Left cardiac atrium (tissue), 4 donors: ENCODE measurements at places on chromosomes 2 and 18. TPM values are rescaled to one million over a fixed set of nuclear protein-coding genes. Genes with fewer than 3 reads are reported as not detected.

GRCh38 chr2:2919026-2919425 is 458.6 kb downstream of the EIPR1 start:
- no peak for DNase-seq

- DNase-seq = no peak
Measured at GRCh38 chr18:28284132-28284531, 107.2 kb upstream of the CDH2 start.

DNA sequence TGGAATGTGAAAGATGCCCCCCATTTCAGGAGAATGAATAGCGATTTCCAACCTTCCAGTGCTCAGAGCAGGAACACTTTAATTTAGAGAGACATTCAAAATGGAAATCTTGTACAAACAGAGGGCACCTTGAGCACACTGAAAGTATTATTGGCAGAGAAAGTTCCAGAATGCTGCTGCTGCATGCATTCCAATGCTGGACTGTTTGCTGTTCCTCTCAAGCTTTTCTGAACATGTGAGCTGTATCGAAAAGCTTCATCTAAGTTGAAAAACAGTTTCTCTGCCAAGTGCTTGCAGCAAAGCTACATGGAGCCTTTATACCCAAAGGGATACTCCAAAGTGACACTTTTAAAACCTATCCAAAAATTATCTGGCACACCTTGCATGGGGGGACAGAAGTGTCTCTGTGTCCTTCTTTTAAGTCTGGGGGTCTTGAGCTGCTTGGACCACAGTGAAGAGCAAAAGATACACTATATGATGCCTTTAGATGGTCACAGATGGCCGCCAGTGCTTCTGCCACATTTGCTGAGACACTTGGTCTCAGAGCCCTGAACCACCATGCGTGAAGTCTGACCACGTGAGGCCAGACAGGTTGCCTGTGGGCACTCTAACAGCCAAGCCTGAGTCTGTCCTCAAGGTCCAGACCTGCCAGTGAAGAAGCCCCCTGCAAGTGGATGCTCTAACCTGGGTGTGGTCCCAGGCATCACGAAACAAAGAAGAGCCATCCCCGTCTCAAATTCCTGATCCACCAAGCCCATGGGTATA is 18.8 kb downstream of the UXS1 start:
- DNase-seq = no peak

- DNase-seq = no peak
Measured at GRCh38 chr2:153536115-153536514, 57.6 kb upstream of the RPRM start.

DNA sequence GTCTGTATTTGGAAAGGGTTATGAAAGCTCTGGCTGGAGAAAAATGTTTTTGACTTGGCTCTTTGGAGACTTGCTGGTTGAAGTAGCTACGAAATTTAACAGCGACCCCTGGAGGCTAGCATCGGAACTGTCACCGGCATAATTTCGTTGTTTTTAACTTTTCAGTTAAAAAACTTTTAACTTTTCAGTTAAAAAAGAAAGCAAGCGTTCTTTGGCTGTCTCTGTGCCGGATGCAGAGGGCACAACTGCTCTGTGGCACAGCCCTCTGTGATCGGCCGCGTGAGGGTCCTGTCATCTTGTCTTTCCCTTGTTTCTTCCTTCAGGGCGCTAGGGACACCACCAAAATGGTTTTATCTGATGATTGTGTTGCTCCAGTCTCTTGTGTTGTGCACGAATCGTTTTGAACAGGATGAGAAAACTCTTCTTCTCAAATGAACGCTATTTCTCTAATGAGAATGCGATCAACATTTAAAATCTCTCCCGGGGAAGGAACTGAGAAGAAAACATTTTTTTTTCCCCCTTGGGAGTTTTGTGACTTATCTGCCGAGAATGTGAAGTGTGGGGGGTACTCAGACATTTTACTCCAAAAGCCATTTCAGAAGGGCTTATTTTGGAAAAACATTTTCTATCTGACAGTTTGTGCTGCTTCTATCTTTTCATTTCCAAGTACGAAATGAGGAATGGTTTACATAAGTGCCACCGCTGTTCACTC is 57.1 kb downstream of the ADCYAP1 start:
- peak; percentile 25 for DNase-seq

DNA sequence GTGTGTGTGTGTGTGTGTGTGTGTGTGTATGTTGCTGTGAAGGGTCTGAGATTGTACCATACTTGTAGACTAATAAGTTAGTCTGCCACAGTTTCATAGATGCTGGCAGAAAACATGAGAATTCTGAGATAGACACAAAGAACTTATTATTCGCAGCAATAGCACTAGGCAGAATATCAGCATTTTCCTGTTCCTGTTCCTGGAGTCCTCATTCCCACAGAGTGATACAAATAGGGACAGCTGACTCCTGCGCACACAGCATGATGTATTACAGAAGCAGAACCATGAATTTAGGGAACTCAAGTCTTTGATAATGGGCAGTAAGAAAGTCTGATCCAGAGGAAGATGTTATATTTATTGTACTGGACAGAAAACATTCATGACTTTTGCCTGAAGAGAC is 1466.3 kb downstream of the DPP10 start:
- no peak for DNase-seq

- DNase-seq = no peak
Measured at GRCh38 chr2:147398996-147399395, 445.8 kb upstream of the ACVR2A start.

DNA sequence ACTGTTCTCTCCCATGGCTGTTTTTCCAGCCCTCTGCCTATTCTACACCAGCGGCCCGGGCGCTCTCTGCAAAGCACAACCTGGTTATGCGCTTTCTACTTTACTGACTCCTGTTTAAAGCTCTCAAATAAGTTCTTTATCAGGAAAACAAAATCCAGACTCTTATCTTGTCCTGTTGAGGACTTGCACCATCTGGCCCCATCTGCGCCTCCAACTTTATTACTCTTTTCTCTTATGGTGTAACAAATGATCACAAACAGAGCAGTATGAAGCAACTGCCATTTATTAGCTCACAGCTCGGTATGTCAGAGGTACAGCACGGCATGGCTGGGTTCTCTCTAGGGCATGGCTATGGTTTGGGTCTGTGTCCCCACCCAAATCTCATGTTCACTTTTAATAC is 236.5 kb upstream of the NT5C1B start:
- DNase-seq = no peak

DNA sequence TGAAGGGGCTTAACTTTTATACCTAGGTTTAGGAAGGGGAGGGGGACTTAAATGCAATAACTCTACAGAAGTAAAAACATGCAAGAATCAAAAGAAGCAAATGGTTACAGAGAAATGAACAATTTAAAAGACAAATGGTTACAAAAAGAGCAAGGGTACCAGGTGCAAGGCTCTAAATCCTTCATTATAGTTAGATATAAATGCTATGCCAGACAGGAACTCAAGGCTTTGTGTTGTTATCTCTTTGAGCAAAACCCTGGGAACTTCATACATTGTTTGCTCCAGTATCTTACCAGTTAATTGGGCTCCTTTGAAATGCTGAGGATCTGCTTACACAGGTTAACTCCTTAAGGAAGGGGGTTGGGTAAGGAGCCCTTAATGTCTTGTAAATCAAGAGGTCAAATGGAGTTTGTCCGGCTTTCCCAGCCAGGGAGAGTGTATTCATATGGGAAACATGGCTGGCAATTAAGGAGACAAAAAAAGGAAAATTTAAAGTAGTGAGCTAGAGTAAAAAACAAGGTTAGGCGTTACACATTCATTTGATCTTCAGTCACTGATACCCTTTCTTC is 347.5 kb downstream of the CELF4 start:
- no peak for DNase-seq

The TUBA3E gene
- 6.7 TPM for total RNA-seq

The MYCN gene
- total RNA-seq = 0.53 TPM

The NPC1 gene
- total RNA-seq = 17.1 TPM
